ENCODE measurements at places on chromosomes 11 and 22.

- DNase-seq = no peak
Observed at GRCh38 chr11:123197711-123198110, 2.7 kb upstream of the CLMP start.

GRCh38 chr22:46393873-46394272 is 58.4 kb downstream of the TRMU start:
- DNase-seq = no peak

- DNase-seq = no peak
Observed at GRCh38 chr22:43733138-43733537, 79.0 kb downstream of the EFCAB6 start.

DNA sequence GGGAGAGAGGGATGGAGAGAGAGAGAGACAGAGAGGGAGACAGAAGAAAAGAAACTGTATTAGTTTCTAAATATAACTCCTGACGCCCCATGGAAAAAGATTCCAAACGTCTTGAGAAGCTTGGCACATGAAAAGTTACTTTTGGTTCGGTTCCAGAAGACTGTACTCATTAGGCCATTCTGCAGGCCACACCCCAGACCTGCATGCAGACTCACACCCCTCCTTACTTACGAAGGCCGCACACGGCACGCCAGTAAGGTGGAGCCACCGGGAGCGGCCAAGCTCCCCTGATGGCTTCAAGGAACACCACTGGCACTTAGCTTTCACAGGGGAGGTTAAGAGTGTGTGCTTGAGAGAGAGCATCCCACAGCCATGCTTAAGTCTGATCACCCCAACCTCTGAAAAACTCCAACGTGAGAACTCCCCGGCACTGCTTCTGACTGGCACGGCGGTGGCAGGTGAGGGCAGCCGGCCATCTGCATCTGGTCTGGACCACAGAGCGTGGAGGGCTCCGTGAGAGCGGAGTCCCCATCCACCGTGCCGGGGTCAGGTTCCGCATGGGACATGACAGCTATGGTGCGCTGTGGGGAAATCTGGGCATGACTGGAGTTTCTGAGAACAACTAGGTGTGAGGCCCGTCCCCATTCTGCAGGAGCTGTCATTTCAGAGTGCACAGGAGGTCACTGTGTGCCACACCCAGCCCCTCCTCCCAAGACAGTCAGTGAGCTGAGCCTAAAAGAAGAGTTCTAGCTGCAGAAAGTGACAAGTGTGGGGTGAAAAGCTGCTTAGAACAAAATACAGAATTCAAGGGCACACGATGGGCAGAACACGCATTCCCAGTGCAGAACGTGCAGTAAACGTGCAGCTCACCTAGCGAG is 62.4 kb downstream of the MYH9 start:
- DNase-seq = no peak

- DNase-seq = no peak
Observed at GRCh38 chr11:59028105-59028504, 58.0 kb upstream of the GLYATL1B start.

Data from NCI-H1436 treated with DMSO at 0.1 percent for 48 hours (cell line).